ENCODE measurements at places on chromosomes 16 and 17. TPM values are rescaled to one million over a fixed set of nuclear protein-coding genes. Genes with fewer than 3 reads are reported as not detected.

- H3K36me3 ChIP-seq = peaks cover 7% of the 10 kb centered on the region
- no peak overlapping the region for H3K4me3 ChIP-seq
- H3K27me3 ChIP-seq = no peaks in the 10 kb centered on the region
Observed at GRCh38 chr17:45258981-45259380, 2.9 kb downstream of the SPATA32 start.

DNA sequence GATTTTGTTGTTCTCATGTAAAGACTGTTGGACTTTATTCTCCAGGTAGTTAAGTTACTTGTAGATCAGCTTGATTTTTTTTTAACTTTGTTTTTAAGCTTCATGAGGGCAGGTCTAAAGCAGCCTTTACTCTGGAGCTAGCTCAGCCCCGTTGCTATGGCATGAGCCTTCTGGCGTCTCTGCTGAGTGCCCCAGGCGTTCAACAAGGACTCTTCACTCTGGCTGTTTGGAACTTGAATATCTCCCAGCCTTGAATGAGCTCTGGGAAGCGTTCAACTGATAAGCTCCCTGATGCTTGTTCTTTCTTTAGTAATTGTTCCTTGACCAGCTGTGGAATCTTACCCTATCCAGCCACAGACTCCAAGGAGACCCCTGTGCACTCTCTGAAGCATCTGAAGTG is 82.3 kb downstream of the GNAO1 start:
- H3K27me3 ChIP-seq = no peaks in the 10 kb centered on the region
- peaks cover 11% of the 10 kb centered on the region for H3K4me1 ChIP-seq
- no peak overlapping the region for H3K4me3 ChIP-seq
- no peak overlapping the region for H3K27ac ChIP-seq
- no peak for DNase-seq
- no peaks in the 10 kb centered on the region for H3K36me3 ChIP-seq

RDM1 gene
- not detected for total RNA-seq

CDH16 gene
- total RNA-seq = not detected

GRCh38 chr16:79959226-79959625 is 358.7 kb upstream of the MAF start:
- no peaks in the 10 kb centered on the region for H3K27me3 ChIP-seq
- no peaks in the 10 kb centered on the region for H3K4me1 ChIP-seq

DNA sequence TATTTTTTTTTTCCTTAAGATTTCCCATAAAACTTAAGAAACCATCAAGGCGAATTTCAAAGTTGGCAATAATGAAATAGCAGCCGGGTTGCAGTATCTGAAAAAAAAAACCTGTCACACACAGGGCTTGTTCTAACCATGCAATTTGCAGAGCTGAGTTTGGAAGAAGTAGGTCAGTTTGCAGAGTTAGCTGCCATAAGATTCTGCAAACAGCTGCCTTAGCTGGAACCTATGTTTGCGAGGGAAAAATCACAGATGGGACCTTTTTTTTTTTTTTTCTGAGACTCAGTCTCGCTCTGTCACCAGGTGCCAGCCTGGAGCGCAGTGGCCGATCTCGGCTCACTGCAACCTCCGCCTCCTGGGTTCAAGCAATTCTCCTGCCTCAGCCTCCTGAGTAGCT is 98.5 kb upstream of the HS3ST4 start:
- H3K36me3 ChIP-seq = no peaks in the 10 kb centered on the region
- H3K27me3 ChIP-seq = no peaks in the 10 kb centered on the region
- H3K4me3 ChIP-seq = no peak overlapping the region
- DNase-seq = no peak

KCNJ18 gene
- total RNA-seq = not detected

DNA sequence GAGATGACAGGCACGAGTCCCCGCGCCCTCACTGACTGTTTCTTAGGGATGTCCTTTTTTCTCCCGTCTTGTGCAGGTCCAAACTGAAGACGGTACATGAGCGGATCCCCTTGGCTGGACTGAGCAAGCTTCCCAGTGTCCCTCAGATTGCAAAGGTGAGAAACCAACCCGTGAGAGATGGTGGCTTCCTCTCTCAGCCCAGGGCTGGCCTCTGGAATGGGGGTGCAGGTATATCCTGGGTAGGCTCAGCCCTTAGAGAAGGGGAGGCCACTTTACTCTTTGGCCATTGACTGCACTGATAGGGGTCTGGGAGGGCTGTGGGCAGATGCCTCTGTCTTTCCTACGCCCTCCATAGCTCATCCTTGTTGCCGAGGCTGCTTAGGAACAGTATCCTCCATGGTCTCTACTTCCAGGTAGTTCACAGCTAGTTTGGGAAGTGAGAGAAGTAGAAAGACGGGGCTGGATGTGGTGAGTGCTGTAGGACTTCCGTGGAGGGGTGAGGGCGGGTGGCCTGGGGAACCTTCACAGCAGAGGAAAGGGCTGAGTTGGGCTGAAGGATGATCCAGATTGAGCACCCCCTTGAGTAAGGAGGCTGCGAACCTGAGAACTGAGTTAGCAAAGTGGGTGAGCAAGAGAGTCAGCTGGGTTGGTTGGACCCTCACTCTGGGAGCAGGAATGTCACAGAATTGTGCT is 83.0 kb downstream of the OR1D5 start:
- no peaks in the 10 kb centered on the region for H3K27me3 ChIP-seq
- H3K27ac ChIP-seq = no peak overlapping the region
- no peak for DNase-seq
- H3K36me3 ChIP-seq = no peaks in the 10 kb centered on the region
- H3K4me3 ChIP-seq = no peak overlapping the region
- H3K4me1 ChIP-seq = peaks cover 2% of the 10 kb centered on the region

DNA sequence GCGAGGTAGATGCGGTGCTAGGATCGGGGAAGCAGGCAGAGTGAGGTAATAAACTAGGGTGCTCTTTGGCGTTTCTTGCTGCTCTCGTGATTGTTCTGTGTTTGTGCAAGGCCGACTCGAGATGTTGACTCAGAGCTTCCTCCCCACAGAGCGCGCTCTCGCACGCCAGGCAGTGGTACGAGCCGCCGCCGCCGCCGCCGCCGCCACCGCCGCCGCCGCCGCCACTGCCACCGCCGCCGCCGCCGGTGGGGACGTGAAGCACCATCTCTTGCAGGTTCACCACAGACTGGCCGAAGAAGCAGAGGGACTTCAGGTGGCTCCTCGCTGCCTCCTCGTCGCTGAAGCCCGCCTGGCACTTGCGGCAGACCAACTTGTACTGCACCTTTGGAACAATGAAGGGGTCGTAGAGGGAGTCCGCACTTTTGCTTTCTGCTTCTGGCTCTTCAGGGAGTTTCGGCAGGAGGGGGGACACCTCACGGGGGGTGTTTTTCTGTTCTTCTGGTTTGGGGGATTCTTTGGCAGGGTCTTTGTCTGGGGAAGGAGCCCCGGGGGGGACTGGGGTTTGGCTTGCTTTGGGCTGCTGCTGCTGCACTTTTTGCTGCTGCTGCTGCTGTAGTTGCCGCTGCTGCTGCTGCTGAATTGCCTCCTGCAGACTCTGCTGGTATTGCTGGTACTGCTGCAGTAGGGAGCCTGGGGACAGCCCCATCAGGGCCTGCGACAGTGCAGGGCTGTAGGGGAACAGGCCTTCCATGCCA is 260.2 kb downstream of the ZFHX3 start:
- peaks cover 7% of the 10 kb centered on the region for H3K4me1 ChIP-seq
- H3K4me3 ChIP-seq = peak overlapping the region; percentile 76
- H3K36me3 ChIP-seq = peaks cover 13% of the 10 kb centered on the region
- peak; percentile 94 for DNase-seq
- no peaks in the 10 kb centered on the region for H3K27me3 ChIP-seq

GRCh38 chr17:72332367-72332766 is 211.5 kb downstream of the SOX9 start:
- H3K36me3 ChIP-seq = no peaks in the 10 kb centered on the region
- no peak overlapping the region for H3K27ac ChIP-seq
- H3K4me3 ChIP-seq = no peak overlapping the region
- DNase-seq = peak; percentile 27
- peaks cover 4% of the 10 kb centered on the region for H3K4me1 ChIP-seq
- no peaks in the 10 kb centered on the region for H3K27me3 ChIP-seq

GRCh38 chr16:15790458-15790857 is 66.4 kb downstream of the MYH11 start:
- H3K4me3 ChIP-seq = no peak overlapping the region
- H3K27me3 ChIP-seq = no peaks in the 10 kb centered on the region
- no peaks in the 10 kb centered on the region for H3K36me3 ChIP-seq
- no peak overlapping the region for H3K27ac ChIP-seq
- no peak for DNase-seq

DNA sequence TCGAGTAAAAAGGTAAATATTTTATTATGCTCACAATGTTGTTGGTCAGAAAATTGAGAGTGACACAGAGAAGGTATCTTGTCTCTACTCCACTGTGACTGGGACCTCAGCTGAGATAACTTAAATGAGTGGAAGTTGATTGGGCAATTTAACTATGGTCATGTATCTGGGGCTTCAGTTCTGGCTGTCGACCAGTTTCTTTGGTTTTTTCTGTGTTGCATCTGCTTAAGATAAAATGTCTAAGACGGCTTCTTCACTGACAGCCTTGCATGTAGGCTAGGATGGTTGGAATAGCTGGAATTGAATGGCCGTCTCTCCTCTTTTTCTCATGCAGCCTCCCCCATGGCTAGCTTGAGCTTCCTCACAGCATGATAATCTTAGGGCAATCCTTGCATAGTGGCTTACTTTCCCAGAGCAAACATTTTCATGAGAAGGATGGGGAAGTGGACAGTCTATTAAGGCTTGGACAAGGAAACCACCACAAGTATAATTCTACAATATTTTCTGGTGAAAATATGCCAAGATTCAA is 433.7 kb downstream of the KIF2B start:
- H3K36me3 ChIP-seq = no peaks in the 10 kb centered on the region
- no peak overlapping the region for H3K4me3 ChIP-seq
- DNase-seq = no peak

DNA sequence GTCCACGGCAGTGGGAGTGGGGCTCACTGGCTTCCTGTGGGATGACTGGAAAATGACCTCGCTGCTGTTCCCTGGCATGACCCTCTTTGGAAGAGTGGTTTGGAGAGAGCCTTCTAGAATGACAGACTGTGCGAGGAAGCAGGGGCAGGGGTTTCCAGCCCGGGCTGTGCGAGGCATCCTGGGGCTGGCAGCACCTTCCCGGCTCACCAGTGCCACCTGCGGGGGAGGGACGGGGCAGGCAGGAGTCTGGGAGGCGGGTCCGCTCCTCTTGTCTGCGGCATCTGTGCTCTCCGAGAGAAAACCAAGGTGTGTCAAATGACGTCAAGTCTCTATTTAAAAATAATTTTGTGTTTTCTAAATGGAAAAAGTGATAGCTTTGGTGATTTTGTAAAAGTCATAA is 7.8 kb upstream of the RNF213 start:
- H3K27me3 ChIP-seq = no peaks in the 10 kb centered on the region
- no peak overlapping the region for H3K27ac ChIP-seq
- DNase-seq = no peak
- peaks cover 8% of the 10 kb centered on the region for H3K4me1 ChIP-seq
- peaks cover 24% of the 10 kb centered on the region for H3K36me3 ChIP-seq

EFNB3 gene
- 0.54 TPM for total RNA-seq

DNA sequence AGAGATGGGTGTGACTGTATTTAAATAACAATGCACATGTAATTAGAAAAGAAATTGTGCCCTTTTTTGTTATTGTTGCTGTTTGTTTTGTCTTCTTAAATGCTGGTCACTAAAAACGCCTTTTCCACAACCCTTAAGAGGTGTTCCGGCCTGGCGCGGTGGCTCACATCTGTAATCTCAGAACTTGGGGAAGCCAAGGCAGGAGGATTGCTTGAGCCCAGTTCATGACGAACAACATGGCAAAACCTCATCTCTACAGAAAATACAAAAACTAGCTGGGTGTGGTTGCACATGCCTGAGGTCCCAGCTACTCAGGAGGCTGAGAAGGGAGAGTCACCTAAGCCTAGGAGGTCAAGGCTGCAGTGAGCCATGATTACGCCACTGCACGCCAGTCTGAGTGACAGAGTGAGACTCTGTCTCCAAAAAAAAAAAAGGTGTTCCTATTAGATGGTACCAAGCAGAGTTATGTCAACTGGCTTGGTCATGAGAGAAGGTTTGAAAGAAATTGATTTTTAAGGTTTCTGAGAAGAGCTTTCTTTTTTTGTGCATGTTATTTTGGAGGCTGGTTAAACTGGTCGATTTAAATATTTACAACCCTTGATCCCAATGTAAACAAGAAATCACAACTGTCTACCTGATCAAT is 23.5 kb upstream of the RFFL start:
- no peaks in the 10 kb centered on the region for H3K36me3 ChIP-seq
- DNase-seq = no peak
- no peak overlapping the region for H3K27ac ChIP-seq
- no peak overlapping the region for H3K4me3 ChIP-seq
- H3K4me1 ChIP-seq = peaks cover 12% of the 10 kb centered on the region

ZFP1 gene
- total RNA-seq = 16.0 TPM

DNA sequence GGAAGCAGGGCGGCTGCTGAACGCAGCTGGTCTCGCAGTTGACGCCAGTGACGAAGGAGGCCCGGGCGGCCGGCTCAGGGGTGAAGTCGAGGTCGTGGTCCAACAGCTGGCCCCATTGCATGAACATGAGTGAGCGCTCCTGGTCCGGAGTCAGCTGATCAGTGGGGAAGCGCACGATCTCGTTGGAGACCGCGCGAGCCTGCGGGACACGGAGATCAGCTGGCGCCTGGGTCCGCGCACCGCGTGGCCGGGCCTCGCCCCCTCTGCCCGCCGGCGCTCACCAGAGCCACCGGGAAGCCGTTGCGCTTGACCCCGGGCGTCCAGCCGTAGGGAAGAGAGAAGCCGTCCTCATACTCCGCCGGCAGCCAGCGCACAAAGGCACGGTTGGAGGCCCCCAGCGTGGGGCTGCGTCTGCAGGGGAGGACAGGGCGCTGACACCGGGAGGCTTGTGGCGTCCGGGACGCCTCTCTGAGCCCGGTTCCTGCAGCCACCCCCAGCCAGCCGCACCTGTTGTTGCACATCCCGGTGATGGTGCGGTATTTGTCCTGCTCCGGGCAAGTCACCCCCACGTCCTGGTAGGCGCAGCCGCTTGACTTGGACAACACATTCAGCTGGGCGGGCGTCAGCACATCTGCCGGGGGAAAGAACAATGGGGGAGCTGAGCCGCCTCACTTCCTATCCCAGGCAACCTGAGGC is 1.6 kb downstream of the MPO start:
- H3K36me3 ChIP-seq = no peaks in the 10 kb centered on the region
- no peaks in the 10 kb centered on the region for H3K4me1 ChIP-seq
- H3K27me3 ChIP-seq = peaks cover 18% of the 10 kb centered on the region
- H3K27ac ChIP-seq = no peak overlapping the region
- H3K4me3 ChIP-seq = no peak overlapping the region

DNA sequence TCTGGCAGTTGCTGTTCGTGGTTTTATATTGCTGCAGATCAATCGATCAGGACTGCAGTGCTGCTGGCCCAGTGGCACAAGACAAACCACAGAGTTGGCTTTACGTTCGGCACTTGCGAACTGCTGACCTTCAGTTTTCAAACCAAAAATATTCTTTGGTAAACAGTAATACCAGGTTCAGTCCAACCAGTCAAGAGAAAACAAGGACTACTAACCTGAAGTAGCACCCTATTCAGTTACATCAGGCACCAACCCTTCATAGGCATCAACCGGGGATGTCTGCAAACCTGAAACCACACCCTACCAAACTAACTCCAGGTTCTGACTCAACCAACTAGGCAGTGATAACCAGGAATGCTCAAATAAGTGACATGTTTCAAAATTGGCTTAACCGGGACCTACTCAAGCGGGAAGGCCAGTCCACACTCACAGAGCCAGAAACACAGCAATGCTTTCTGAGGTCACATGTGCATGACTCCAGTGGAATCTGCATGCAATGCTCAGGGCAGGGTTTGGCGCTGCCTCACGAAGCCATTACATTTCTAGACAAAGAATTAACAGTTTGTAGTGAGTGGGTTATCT is 91.1 kb downstream of the SMG6 start:
- H3K27me3 ChIP-seq = no peaks in the 10 kb centered on the region
- H3K27ac ChIP-seq = peak overlapping the region; percentile 95
- H3K4me1 ChIP-seq = peaks cover 22% of the 10 kb centered on the region

ORC6 gene
- 13.1 TPM for total RNA-seq
